ENCODE measurements at places on chromosomes 6 and 20.

- no peak for DNase-seq
Measured at GRCh38 chr6:139433631-139434419, 59.4 kb upstream of the CITED2 start.

DNA sequence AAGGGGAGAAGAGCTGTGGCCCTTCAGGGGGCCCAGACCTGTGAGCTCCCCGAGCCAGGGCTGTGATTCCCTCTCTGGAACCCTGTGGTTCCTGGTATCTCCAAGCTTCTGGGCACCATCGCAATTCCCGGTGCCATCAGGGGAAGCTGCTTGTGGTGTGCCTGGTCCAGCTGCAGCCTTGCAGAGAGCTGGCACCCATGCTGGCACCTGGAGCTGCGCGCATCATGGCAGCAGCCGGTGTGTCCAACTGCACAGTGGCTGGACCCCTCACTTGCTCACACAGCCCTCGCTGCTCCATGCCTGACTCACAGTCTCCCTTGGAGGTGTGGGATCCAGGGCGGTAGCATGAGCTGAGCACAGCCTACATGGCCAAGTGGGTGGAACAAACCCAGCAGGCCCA, 56.7 kb downstream of the IYD start:
- no peak for DNase-seq

DNA sequence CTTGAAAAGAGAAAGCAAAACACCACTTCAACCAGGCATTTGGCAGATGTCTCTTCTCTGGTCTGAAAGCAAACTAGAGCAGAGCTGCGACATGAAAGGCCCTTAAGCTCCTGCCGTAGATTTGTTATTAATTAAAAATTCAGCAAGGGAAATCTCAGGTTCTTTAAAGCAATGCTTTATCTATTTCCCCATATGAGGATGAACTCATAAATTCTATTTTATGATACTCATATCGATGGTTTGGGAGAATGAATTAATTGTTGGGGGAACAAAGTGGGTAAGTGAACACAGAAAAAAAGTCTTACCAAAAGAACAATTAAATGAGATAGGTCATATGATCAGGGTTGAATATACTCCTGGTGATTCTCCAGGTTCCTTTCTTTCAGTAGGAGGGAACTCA, 464.7 kb upstream of the SLC35B3 start:
- DNase-seq, result no peak

GRCh38 chr20:44431502-44432234, 44.0 kb upstream of the TTPAL start:
- DNase-seq, result no peak

- no peak for DNase-seq
Measured at GRCh38 chr6:135423649-135424128, 73.9 kb downstream of the AHI1 start.

- no peak for DNase-seq
Measured at GRCh38 chr6:36598326-36598725, 4.2 kb downstream of the SRSF3 start.

DNA sequence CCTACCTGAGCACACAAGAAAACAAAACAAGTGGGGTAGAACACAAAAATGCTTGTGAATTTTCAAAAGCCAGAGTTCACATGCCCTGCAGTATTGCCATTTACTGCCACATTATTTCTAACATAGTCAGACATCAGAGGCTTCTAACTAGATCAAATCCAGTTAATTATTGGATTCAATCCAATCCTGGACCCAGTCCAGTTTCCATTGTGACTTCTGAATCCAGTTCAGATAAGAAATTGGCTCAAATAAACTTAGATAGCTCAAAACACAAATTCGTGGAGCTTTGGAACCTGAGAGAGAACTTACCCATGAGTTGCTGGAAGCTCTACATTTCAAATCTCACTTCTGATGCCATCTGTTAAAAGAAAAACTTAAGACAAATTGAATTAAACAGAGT, 85.2 kb upstream of the ANKEF1 start:
- DNase-seq, result no peak

GRCh38 chr20:41167118-41167470, 29.8 kb downstream of the PLCG1 start:
- no peak for DNase-seq

GRCh38 chr6:3928111-3928510, 78.9 kb downstream of the FAM50B start:
- no peak for DNase-seq

GRCh38 chr6:86045038-86045437, 402.4 kb upstream of the SYNCRIP start:
- no peak for DNase-seq

DNA sequence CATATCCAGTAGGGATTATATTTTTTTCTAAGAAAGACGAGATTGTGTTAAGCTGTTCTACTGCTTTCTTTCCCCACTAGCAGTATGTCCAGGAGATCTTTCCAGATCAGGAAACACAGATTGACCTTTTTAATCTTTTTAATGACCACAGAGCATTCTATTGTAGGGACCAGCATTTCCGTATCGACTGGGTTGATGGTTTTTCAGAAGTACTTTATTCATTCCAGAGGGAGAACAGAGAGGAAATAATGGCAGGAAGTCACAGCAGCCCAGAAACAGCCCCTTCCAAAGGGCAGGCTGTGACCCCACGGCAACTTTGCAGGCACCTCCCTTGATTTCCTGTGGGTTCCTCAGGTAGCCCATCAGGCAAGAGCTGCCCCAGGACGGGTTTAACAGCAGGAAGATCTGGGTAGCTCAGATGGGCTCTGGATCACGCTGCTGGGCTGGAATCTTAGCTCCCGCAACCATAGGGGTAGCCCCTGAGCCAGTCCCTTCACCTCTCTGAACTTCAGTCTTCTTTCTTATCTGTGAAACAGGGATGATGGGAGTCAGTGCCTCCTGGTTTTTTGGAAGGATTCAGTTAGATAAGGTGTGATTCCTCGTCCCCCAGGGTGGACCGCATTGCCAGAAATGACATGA, 23.8 kb upstream of the CHMP4B start:
- DNase-seq, result no peak

- no peak for DNase-seq
Measured at GRCh38 chr6:136718476-136718875, 73.8 kb downstream of the MAP3K5 start.

DNA sequence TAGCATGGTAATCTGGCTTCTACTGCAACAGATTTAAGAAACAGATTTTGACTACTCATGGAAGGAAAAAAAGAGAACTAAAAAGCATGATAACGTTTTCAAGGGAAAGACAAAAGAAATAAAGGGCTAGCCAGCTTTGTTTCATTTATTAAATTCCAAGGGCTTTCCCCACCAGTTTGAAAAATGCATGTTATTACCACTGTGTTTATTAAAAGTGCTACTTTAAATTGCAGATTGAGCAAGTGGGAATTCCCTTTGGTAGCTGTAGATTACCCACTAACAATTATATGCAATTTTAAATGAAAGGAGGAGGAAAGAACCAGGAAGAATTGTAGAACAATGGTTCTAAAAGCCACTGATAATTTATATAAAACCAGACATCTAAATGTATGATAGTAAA, 40.6 kb upstream of the NHSL1 start:
- DNase-seq, result no peak

GRCh38 chr6:2713473-2714110, 37.1 kb downstream of the MYLK4 start:
- no peak for DNase-seq

- DNase-seq, result no peak
Measured at GRCh38 chr6:35244551-35244950, 15.0 kb upstream of the ZNF76 start.

DNA sequence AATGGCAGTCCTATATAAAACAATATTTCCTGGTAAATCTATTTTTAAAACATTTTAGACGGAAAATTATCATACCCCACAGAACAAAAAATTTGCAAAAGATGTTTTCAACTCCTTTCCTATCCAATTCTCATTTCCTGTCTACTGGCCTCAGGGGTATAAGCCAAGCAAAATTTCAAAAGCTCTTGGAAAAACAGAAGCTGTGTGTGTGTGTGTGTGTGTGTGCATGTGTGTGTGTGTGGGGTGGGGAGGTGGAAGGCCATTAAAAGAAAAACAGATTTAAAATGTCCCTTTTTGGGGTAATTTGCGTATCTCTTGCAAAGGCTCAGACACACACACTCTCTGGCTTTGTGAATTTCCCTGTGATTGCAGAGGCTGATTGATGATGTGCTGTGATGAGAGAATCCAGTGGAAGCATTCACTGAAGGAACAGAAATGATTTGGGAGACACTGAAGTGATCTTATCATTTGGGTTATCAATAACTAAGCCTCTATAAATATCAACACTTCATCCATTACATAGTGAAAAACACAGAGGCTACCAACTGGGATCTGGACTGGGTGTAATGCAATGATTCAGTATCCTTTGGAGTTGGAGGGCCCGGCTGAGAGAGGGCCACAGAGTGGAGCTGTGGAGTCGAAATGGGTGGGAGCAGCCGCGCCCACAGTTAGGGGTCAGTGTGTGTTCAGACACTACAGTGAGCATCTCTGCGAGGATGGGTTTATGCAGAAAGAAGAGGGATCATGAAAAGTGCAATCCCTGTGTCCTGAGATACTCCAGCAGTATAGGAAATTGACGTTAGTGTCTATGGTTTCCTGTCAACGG, 106.8 kb upstream of the PREP start:
- no peak for DNase-seq

DNA sequence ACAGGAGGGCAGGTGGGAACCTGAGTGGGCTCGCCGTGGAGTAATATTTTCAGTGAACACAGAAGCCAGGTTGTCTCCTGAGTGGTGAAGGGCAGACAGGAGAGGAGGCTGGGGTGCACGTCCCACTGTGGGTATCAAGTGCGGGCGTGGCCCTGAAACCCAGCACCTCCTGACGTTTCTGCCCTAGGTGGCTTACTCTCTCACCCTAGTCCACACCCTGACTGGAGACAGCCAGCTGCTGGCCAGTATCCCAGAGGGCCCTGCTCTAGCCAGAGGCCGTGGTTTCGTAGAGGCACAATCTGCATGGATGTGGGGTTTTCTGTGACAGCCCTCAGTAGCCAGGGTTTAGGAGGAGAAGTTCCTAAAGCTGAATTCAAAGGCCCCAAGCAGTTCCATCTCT, 86.7 kb downstream of the TRERF1 start:
- no peak for DNase-seq

GRCh38 chr6:79631693-79632172, 604 bp downstream of the SH3BGRL2 start:
- DNase-seq, result no peak

DNA sequence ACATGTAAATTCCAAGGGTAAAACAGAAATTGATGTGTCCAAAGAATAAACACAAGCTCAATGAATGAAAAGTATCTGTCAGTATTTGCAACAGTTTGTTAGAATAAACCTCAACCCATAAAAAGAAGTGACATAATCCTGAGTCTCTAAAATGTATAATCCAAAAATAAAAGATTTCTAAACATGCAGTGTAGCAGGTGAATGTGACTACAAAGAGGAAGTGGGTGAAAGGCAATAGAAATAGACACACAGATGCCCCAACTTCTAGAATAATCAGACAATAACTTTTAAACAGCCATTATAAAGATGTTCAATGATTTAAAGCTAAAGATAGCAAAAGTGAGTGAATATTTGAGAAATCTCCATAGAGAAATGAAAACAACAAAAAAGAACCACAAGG, 1009.2 kb upstream of the GJE1 start:
- no peak for DNase-seq

GRCh38 chr20:47574616-47575364, 73.1 kb downstream of the NCOA3 start:
- DNase-seq, result no peak

- no peak for DNase-seq
Measured at GRCh38 chr20:41275301-41275731, 42.2 kb downstream of the ZHX3 start.

- DNase-seq, result no peak
Measured at GRCh38 chr6:20680697-20681165, 146.5 kb downstream of the CDKAL1 start.

DNA sequence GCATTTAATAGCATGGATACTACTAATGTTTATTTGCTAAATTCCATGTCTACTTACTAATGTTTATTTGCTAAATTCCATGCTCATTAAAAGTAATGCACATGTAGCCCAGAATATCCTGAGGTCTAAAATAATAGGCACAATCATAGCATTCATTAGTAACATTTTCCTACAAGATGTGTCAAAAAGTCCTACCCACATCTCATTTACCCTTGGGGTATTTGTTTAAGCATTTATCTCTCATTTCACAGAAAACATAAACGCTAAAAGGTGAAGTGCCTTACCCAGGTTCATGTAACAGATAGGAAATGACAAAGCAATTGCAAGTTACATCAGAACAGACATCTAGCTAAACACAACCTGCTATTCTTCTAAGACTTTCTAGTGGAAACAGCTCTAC, 457.1 kb downstream of the HACE1 start:
- no peak for DNase-seq

DNA sequence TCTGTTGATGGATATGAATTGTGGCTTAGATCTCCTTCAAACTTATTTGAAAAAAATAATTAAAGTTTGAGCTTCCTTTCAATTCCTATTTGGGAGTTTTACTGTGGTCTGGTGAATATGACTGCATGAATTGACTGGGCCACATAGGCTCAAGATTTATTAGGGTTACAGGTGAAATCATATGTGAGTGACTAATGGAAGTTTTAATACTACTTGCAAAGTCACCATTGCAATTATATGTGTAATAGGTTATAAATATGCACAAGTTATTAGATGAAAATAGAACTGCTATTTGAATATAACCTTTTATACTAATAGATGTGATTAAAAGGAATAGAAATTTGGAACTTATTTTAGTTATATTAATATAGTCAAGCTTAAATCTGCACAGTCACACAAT, 712.1 kb upstream of the MMS22L start:
- DNase-seq, result no peak

DNA sequence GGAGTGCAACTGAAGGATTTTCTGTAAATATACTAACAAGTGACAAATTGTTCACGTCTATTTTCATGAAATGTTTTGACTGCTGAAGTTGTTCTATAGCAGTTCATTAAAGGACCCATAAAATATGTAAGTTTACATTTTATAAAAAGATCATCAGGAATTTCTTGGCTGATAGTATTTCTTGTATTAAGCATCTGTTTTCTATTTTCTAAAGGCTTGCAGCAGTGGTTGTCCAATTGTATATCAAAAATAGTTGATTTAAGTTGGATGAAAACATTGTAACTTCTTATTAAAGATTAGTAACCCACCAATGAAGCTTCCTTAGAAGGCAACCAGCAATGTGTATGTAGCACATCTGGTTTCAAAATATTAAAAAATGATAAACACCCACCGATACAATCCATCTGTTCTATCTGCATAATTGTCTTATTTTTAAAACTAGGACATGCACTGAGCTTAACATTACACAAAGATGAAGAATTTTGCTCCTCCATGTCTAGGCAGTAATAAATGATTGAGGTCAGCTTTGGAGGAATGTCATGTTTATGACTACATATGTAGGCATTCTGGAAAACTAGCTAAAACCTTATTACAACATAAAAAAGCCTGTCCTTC, 301.3 kb upstream of the TCF21 start:
- no peak for DNase-seq

DNA sequence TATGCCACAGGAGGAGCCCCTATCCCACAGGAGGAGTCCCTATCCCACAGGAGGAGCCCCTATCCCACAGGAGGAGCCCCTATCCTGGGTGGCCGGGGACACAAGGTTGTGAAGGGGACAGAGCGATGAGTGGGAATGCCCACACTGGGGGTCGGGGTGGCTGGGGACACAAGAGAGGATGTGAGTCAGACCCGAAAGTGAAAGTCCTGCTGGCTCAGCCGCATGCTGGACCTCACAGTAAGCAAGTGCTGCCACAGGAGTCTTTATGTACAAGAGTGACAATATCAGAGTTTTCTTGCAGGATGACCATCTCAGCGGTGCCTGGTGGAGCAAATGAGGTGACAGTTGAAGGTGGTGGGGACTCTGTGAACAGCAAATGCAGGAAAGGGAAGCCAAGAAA, 93.7 kb downstream of the PSMB1 start:
- DNase-seq, result no peak

- DNase-seq, result peak; percentile 80
Measured at GRCh38 chr20:36573103-36573797, at the start of gene TGIF2. TGIF2 (plus strand) TSS chr20:36573597; CDS start chr20:36578775, 5,178 bp downstream.

Measured in stimulated activated CD4-positive, alpha-beta T cell treated with anti-CD3 and anti-CD28 coated beads, Interleukin-1b, Interleukin-23, amount 100 ng/mL, for 1 hour (primary cell).